CD4-positive, alpha-beta T cell treated with Interleukin-4 for 4 hours (primary cell): ENCODE measurements at places on chromosomes 3 and 15.

GRCh38 chr3:156738251-156738650 is 63.9 kb downstream of the TIPARP start:
- no peak for DNase-seq

- DNase-seq = peak; percentile 82
Observed at GRCh38 chr15:69719527-69720240, 267.1 kb downstream of the RPLP1 start.

DNA sequence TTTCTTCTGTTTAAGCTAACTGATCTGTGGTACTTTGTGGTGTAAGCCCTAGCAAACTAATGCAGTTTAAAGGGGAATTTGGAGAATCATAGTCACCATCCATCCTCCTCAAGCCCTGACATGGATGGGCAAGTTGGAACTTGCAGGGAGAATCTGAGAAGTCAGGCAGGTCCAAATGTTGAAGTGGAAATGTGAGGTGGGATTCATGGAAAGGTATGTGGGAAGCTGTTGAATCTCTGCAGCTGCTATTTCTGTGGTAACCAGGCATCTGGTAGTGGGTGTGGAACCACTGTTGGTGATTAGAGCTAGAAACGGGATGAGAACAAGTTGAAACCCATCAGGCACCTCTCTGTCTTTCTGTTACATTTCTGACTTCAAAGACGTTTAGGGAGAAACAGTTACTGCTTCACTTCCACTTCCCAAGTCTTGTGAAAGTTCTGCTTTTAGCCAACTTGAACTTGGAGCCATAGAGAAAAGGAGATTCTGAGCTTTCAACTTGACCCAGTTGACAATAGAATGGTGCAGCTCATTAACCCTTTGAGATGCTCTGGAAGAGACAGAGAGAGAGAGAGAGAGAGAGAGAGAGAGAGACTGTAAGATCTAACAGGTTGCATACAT is 38.1 kb upstream of the NMNAT3 start:
- no peak for DNase-seq

- no peak for DNase-seq
Observed at GRCh38 chr3:59191651-59192050, 141.8 kb upstream of the CFAP20DC start.

DNA sequence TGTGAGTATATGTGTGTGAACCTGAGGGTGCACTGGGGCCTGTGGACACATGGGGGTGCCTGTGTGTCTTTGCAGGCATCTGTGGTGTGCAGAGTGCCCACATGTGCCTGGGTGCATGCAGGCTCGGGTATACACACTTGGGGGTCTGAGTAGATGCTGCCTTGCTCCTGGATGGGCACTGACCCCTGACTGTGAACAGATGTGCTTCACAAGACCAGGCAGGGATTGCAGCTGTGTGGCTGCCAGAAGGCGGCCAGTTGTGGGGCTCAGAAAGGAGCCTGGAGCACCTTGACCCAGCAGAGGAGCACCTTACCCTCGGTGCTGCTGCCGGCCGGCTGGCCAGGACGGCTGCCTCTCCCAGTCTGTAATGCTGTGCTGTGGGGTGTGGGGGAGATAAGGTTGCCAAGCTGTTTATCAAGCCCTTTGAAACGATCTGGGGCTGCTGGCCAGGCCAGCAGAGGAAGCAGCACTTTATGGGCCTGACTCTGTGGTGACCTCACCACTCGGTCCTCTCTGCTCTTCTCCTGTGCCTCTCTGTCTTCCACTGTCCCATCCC is 55.5 kb upstream of the MRPS22 start:
- no peak for DNase-seq

GRCh38 chr3:69442771-69443311 is 57.0 kb upstream of the FRMD4B start:
- DNase-seq = no peak

GRCh38 chr3:118909763-118910162 is 124.9 kb downstream of the IGSF11 start:
- no peak for DNase-seq

DNA sequence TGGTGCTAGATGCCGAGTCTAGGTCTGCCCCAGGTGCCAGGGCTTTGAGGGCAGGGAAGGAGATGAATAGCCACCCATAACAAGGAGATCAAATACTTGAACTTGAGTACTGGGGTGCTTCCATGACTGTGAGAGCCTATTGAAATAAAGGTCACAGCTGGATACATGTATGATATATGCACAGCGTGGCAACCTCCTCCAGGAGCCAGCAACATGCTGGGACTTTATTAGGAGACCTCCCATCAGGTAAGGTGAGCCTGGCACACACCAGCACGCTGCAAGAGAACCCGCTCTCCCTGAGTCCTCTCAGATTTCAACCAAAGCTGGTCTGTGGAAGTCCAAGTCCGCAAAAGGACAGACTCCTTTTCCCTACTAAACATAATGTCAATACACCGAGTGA is 10.5 kb upstream of the HES1 start:
- DNase-seq = no peak

DNA sequence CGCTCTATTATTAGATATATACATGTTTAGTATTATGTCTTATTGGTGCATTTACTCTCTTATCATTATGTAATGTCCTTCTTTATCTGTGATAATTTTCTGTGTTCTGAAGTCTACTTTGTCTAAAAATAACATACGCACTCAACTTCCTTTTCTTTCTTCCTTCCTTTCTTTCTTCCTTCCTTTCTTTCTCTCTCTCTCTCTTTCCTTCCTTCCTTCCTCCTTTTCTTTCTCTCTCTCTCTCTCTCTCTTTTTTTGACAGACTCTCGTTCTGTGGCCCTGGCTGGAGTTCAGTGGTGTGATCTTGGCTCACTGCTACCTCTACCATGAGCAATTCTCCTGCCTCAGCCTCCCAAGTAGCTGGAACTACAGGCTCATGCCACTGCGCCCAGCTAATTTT is 15.2 kb downstream of the ADIPOQ start:
- DNase-seq = no peak

DNA sequence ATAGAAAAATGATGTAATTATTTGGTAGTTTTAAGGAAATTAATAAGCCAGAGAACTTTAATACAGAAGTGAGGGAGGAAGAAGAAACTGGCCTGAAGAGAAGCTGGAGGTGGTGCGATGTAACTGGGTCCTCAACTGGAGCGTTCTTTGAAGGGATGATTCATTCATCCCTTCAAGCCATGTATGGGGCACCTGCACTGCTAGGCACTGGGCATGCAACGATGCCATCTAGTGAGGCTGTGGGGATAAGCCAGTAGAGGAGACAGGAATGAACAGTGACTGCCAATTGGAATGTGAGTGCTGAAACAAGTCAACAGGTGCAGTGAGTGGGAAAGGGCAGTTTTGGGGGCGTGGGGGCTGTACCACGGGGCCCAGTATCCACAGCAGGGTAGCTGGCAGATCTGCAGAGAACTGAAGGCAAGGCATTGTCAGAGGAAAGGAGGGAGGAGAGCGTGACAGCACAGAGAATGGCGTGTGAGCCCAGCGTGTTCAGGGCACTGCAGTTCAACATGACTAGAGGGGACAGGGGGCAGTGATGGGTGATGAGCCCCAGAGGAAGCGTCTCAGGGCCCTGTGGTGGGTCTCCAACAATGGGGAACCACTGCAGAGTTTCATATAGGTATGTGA is 3.8 kb upstream of the KIF23 start:
- no peak for DNase-seq

DNA sequence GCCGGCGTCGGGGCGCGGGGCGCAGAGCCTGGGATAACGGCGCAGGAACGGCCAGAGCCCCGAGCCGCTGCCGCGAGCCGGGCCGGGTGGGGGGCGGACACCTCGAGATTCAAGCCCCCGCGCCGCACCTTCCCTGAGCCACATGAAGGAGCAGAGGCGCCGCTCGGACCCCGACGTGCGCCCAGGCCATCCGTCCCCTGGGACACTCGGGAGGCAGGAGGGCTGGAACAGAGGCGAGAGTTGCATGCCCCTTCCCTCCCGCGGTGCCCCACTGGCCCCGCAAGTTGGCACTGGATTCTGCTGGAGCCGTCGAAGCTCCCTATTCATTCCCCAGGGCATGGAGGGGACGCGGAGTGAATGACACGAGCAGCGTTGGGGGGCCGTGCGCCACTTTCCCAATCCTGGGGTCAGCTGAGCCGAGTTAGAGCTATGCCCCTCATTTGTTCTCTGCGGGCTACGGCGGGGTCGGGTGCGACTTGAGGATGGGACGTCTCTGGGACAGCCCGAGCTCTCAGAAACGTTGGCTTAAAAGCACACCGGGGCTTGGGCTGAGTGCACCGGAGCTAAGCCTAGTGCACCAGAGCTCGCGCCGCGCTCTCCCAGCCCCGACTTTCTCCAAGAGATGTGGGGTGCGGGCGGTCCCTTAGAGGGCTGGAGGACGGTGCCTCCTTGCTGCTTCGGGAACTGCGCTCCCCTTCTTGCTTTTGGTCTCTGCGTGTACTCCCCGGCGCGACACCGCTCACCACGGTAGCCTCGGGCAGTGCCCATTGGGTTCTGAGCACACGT is 588 bp downstream of the SLC6A1 start:
- DNase-seq = no peak

DNA sequence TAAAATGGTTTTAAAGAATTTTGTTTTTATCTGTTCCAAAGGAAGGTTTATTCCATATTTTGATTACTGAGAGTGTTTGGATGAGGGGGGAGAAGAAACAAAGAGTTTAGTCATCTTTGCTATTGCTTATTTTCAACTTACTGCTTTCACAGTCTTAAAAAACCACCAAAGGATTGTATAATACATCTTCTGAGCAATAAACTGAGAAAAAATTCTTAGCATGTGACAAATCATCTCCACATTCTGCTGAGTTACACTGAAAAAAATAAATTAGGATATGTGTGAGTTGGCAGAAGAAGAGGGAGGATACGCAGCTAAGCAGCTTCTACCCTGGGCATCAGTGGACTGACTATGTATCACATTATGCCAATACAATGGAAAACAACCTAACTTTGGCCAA is 23.2 kb upstream of the ACTC1 start:
- DNase-seq = no peak

DNA sequence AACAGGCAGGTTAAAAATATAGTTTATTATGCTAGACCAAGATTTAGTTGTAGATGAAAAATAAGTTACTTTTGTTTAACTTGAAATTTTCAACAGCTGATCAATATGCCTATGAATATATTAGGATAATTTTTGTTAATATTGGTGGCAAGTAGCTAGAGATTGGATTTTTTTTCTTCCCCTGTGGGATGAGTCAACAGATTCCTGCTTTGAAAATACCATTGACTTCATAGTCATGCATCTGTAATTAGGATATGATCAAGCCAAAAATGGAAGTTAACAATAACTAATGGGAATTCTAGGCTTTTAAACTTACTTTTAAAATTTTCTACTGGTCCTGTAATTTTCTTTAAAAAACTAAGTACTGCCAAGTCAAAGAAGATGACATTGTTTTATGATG is 211.7 kb downstream of the ZIC1 start:
- DNase-seq = no peak

GRCh38 chr3:128078322-128078721 is 26.1 kb downstream of the SEC61A1 start:
- DNase-seq = no peak

GRCh38 chr3:59753808-59754450 is 704.1 kb upstream of the CFAP20DC start:
- no peak for DNase-seq

DNA sequence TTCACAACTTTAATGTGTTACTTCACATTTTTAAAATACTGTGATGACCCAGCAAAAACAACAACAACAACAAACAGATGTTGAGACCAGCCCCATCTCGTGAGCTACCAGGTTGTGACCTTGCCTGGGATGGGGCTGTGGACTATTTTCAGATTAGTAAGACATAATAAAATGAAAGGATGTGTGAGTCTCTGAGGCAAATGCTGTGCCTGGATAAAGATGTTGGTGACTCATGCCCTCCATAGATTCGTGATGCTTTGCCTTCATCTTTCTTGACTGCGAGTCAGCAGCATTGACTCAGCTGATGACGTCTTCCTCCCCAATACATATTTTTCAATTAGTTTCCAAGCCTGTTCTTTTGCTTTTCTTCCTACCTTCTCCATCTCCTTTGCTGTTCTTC is 453.0 kb upstream of the CFAP20DC start:
- peak; percentile 23 for DNase-seq

DNA sequence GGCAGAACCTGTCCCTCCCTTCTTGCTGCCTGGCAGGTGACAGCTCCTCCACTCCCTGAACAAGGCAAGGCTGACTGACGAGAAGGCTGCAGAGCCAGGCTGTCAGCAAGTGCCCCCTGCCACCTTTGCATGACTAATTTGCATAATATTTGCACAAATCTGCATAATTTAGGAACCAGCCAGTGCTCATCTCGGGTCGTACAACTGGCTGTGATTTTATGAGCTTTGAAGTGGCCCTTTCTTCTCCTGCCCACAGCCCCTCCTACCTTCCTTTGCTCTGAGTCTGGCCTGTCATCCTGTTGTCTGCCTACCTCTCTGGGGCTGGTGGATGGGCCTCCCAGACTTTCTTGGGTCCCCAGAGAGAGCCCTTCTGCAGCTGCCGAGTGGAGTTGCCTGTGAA is 58.9 kb downstream of the LINGO1 start:
- DNase-seq = no peak

DNA sequence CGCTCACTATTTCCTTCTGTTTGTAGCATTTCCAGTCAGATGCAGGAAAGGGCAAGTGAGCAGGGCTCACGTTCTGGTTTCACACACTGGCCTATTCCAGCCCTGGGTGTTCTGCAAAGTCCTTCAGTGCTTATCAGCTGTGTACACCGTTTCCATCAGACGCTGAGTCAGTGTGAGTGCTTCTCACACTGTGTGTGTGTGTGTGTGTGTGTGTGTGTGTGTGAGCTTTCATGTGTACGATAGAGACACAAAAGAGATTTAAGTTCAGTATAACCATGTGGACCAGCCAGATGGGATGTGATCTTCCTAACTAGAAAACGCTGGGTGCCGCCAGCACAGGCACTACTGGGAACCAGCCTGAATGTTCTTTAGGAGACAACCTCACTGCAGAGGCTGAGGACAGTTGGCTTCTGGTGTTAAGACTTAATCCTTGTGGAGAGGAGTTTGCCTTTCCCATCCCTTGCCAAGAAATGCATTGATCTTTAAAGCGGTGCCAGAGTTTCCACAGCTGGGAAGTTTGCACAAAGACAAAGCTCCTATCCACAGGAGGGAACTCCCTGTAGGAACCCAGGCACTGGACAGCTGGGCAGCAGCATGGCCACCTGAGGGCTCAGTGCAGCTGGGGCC is 3.9 kb upstream of the CHSY1 start:
- DNase-seq = no peak

GRCh38 chr3:43907508-43907858 is 216.7 kb downstream of the ABHD5 start:
- DNase-seq = no peak

- no peak for DNase-seq
Observed at GRCh38 chr3:61077551-61077950, 173.7 kb downstream of the FHIT start.

GRCh38 chr3:12973827-12974226 is 99.4 kb downstream of the IQSEC1 start:
- no peak for DNase-seq

GRCh38 chr15:89777073-89777751 is 1.1 kb downstream of the MESP2 start:
- DNase-seq = no peak

DNA sequence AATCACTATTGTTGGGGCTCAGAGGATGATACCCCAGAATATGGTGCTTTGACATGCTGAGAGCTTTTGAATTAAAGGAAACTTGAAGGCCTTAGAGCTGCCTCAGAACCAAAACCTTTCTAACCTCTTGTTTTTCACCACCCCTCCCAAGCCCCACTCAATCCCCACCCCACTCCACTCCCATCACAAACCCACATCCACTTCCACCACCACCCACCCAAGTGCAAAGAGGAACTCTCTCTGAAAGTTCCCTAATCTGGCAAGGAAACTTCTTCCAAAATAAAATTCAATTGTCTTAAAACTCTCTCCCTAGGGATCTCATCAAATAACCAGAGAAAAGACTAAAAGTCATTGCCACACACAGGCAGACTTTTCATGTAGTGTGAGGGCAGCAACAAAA is 301.2 kb upstream of the ARHGEF26 start:
- no peak for DNase-seq

GRCh38 chr15:63805993-63806980 is 27.5 kb downstream of the HERC1 start:
- peak; percentile 28 for DNase-seq
